ENCODE measurements at places on chromosomes 2 and 18. TPM values are rescaled to one million over a fixed set of nuclear protein-coding genes. Genes with fewer than 3 reads are reported as not detected.

Gene FEV
- total RNA-seq, result not detected

Gene SCN7A
- not detected for total RNA-seq

Gene LRRTM4
- total RNA-seq, result not detected

Gene NEU2
- not detected for total RNA-seq

Gene TUBA4B
- not detected for total RNA-seq

Gene LBX2
- total RNA-seq, result 0.95 TPM
